Stimulated activated CD8-positive, alpha-beta memory T cell treated with anti-CD3 and anti-CD28 coated beads, Interleukin-4, amount 100 ng/mL, for 1 hour (primary cell): ENCODE measurements at places on chromosomes 4 and X.

- DNase-seq: no peak
These were observed 451.5 kb upstream of the FAT1 start for GRCh38 chr4:187175197-187175596.

DNA sequence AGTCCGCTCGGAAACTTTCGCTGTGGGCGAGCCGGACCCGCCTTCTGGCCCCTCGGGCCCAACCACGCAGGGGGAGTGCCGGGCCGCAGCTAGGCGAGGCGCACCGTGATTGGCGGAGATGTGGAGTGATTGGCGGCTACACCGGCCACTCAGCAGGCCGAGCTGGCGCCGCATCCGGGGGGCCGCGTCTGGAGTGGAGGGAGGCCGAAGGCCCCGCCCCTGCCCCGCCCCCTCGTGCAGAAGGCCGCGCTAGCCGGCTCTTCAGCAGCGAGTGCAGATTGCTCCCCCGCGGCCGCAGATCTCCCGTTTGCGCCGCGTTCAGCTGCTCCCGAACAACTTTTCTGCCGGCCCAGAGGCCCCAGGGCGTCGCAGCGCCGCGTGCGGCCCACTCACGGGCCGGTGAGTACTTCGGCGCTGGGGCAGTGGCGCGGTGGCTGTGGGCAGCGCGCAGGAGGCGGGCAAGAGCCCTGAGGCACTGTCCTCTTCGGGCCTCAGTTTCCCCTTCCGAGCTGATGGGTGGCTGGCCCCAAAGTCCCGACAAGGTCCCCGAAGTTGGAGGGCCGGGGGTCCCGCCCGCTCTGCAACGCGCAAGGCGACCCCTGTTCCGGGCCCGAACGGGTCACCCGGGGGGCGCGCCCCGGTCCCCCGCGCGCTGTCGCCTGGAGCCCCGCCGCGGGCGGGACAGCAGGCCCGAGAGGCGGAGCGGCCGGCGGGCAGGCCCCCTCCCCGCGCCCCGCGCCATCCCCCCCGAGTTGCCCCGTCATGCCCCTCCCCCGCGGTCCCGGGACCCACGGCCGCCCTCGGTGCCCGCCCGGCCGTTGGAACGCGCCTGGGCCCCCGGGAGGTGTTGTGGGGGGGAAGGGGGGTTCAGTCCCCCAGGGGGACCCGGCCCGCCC is at the start of gene WFS1:
WFS1 (plus strand) TSS at position 235 of the 896 bp plus-strand sequence. CDS start 7,606 bp downstream, outside the sequence.
- DNase-seq: peak; percentile 94

- no peak for DNase-seq
These were observed 130.9 kb downstream of the CBR4 start for GRCh38 chr4:168879188-168879587.

- no peak for DNase-seq
These were observed 56.0 kb downstream of the NUDT11 start for GRCh38 chrX:51440365-51440764.

GRCh38 chrX:63657821-63658220 is 127.2 kb downstream of the ARHGEF9 start:
- no peak for DNase-seq

DNA sequence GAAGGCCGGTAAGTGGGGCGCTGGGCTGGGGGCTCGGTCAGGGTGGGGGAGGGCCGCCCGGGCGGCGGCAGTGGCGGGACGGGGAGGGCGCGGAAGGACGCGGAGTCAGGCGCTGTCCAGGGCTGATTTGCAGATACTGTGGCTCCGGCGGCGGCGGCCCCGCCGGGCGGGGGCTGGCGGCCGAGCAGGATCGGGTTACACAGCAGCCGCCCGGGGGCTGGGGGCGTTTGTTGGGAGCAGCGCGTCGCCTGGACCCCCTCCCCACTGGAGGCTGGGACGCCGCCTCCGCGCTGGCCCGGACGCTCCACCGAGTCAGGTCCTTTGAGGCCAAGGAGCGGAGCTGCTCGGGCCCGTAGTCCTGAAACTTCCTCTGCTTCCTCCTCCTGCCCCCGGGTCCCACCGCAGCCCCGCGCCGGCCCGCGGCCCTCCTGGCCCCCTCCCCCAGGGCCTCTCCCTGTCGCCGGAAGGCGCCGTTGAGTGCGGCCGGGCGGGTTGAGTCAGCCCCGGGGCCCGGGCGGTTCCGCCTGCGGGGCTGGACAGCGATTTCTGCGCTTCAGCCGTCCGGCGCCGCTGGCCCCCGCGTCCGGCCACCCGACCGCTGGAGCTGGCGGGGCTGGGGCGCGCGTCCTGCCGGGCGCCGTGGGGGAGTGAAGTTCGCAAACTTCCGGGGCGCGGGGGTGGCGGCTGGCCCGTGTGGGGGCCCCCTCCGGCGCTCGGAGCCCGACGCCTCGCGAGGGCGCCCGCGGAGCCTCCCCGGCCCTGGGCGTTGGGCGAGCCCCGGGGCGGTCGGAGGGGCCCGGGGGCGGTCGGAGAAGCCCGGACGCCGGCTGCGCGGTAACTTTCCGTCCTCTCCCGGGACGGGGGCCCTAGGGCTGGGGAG is 746 bp downstream of the REST start:
- DNase-seq: peak; percentile 36

DNA sequence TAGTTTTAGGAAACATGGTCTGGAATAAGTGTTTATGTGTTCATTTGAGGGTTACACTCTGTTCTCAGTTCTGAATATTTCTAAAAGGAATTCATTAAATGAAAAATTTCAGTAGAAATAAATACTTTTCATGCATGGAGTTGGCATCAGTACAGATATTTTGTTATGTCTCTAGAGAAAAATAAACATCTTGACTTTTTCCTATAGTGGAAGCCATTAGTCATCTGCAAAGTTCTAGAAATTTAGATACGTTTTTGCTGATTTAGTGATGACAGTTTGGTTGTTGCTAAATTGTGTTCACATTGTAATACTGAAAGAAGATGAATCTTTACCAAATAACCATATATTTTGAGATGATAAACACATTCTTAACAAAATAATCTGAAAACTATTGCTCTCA is 268.2 kb upstream of the TEX13A start:
- no peak for DNase-seq

- DNase-seq: no peak
These were observed 35.3 kb upstream of the LGI2 start for GRCh38 chr4:25065932-25066590.

DNA sequence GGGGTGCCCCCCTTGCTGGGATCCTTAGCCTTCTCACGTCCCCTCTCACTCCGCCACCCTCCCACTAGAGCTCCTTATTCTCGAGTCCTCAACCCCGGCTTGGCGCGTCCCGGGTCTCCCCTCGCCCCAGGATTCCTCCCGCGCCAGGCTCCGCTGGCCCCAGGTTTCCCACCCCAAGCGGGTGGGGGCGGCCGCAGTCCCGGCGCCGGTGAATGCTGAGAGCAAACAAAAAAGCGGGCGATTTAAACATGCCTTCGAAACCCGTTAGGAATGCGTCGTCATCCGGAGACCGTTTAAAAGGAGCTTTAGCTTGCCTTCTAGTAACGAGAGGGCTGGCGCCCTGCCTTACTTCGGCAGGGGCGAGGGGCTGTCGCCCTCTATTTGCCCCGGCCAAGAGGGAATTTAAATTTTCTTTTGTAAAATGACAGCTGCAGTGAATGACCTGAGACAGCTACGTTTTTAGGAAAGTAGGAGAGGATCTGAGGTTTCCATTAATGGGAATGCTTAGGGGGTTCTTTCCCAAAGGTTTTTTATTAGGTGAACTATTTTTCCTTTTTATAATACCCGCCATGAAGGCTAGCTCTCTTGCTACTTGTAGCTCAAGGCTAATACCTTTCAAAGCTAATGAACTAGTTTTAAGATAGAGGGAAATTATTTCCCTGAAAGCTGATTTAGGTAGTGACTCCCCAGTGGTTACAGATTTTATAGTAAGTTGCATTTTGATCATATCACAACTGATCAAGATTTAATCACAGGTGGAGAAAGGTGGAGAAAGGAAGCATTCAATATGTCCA is 3.1 kb downstream of the JADE1 start:
- peak; percentile 9 for DNase-seq

DNA sequence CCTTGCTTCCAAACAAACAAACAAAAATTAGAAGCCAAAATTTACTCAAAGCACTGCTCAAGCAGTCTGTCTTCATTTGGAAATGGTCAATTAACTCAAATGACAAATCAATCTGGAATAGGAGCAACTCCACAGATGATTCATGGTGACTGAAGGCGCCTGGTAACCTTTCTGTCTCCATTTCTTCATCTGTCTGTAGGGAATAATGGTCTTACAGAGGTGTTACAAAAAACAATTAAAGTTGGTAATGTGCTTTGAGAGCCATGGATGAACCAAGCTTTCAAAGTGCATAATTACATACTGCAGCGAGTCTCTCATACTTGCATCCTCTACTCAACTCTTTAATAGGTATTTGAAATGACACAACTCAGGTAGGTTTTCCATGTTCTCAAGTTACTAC is 38.3 kb upstream of the STAG2 start:
- DNase-seq: no peak

DNA sequence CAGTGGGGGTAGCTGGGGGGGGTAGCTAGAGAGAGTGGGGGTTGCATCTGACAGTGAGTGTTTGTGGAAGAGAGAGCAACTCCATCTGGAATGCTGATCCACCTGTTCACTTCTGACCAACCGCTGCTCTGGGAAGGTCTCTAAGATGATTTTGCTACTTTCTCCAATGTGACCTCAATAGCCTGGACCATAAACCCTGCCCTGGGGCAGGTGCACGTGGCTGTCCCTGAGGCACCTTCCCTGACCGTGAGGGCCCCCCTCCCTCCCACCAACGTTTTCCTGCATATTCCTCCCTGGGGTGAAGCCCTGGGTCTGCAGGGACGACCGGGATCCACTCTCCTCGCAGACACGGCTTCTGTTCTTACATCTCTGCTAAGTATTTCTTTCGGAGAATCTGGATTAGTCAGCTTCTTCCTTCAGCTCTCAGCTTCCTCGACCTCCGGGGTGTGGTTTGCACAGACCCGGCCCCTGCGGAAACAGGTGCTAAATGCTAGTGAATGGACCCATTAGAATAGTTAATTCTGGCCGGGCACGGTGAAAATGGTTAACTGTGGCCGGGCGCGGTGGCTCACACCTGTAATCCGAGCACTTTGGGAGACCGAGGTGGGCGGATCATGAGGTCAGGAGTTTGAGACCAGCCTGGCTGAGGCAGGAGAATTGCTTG is 21.4 kb upstream of the PLCXD1 start:
- no peak for DNase-seq

DNA sequence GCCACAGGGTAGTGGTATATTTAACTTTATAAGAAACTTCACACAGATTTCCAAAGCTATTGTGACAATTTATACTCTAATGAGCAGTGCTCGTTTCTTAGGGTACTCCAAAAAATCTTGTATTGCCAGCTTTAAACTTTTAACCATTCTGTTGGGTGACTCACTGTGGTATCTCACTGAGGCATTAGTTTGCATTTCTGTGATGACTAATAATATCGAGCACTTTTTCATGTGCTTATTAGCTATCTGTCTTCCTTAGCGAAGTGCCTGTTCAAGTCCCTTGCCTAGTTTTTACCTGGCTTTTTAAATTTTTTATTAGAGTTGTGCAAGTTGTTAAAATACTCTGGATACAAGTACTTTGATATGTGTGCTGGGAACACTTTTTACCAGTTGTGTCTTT is 5.5 kb downstream of the PNMA3 start:
- DNase-seq: no peak

DNA sequence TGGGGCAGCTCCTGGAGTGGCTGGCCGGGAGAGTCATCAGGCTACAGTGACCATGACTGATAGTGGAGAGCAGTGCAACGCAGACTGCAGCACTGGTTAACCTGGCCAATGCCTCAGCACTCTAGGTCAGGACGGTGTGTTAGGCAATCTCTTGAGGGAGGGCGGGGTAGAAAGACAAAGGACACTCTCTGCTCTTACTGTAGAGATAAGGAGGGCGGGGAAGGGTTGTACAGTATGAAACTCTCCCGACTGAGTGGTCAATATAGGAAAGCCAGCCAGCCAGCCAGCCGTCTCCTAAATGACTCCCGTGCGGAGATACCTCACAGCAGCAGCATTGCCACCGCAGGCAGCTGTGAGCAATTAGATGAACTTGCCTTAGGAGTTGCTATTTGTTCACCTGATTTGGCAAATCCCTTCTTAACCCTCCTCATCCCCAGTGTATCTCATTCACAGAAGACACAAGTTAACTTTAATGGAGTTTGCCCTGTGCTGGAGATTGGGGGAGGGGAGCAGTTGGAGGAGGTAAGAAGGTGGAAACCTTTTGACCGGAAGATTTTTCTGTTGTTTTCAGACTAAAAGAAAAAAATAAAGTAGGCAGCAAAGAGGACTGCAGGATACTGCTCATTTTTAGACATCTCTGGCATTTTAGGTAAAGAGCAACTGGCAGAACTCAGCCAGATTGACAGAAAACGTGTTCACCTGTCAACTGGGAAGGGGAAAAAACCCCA is 330.5 kb downstream of the HNRNPD start:
- DNase-seq: no peak

DNA sequence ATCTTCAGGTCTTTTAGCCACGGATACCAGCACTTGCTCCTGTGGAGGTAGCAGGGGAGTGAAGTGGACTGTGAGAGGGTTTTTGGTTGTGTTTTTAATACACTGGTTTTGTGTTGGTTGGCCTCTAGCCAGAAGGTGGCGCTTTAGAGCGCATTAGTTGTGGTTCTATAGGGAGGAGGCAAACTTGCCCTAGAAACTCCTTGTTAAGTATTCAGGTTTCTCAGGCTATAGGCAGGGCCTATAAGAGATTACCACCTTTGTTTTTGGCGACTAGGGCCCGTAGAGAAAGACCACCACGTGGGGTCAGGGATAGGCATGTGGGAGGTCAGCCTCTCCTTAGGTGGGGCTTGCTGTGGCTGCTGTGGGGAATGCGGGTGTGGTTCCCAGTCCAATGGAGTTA is 221.6 kb upstream of the SPANXN4 start:
- DNase-seq: no peak

GRCh38 chr4:37836838-37837440 is 10.5 kb downstream of the PGM2 start:
- DNase-seq: no peak

GRCh38 chr4:21765810-21766407 is 182.7 kb downstream of the KCNIP4 start:
- no peak for DNase-seq

- no peak for DNase-seq
These were observed 94.4 kb downstream of the NHSL2 start for GRCh38 chrX:72005046-72005445.

GRCh38 chrX:111129921-111130320 is 33.9 kb downstream of the PAK3 start:
- DNase-seq: no peak

- DNase-seq: no peak
These were observed 16.1 kb downstream of the NKX3-2 start for GRCh38 chr4:13527981-13528820.

DNA sequence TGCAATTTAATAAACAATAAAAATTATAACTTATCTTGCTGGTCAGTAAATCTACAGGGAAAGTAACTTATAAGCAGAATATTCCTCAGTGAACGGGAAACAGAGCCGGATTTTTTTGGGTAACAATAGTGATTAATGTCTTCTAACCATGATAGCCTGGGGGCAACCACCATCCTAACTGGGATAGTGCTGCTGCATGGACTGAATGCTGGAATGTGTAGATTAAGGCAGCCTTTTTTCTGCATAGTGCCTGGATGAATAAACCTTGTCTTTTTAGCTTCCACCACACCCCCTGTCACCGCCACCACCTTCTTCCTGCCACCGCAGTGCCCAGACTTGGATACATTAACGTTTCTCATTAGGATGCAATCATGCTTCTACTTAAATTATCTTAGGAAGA is 83.6 kb upstream of the LNX1 start:
- DNase-seq: no peak
